Renal cortical epithelial cell (primary cell): ENCODE measurements at places on chromosomes 2 and 18. TPM values are rescaled to one million over a fixed set of nuclear protein-coding genes. Genes with fewer than 3 reads are reported as not detected.

The GALR1 gene
- not detected in 2 replicates for total RNA-seq

- no peak for DNase-seq
Observed at GRCh38 chr2:74515981-74516633, 1.9 kb downstream of the TLX2 start.

DNA sequence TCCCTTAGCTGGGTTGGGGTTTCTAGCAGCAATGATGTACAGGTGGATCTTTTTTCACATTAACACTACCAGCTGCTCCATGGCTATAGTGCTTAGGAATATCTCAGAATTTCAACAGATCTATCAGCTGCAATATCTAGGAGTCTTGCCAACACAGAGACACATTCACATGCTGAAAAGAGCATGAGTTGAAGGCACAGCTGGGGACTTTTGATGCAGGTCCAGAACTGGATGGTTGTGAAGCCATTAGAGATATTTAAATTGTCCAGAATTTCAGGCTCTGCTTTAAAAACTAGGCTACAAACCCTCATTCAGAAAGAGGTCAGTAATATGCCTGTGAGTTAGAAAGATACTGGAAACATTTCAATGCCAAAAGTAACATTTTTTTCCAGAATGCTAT is 122.2 kb upstream of the CCDC195 start:
- no peak for DNase-seq

- peak; percentile 43 for DNase-seq
Observed at GRCh38 chr2:31337860-31338259, 76.7 kb downstream of the XDH start.
